GM12891 (cell line): ENCODE measurements at places on chromosomes 7 and 10.

DNA sequence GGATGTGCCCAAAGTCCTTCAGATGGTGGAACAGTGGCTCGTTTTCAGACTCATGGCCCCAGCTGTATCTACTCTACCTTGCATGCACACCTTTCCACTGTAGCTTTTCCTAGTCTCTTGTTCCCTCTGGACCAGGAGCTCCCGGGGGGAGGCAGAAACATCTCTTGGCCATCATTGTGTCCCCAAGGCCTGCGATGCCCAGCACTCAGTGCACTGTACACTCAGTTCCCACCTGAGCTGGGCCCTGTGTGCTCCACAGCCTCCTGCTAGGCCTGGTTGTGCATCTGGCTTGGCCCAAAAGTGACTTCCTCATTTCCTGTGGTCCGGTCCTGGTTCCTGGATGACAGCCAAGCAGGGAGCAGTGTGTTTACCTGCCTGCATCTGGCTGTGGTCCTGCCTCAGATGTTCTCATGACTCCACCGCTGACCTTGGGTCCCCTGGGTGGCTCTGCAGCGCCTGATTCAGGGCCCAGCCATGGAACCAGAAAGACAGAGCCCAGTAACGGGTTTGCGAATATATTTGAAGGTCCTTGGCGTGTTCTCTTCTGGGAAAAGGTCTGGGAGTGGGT lies 9.9 kb upstream of the DOCK1 start:
- no peak for DNase-seq

- DNase-seq: no peak
Observed at GRCh38 chr10:65708057-65708456, 1217.8 kb upstream of the LRRTM3 start.

DNA sequence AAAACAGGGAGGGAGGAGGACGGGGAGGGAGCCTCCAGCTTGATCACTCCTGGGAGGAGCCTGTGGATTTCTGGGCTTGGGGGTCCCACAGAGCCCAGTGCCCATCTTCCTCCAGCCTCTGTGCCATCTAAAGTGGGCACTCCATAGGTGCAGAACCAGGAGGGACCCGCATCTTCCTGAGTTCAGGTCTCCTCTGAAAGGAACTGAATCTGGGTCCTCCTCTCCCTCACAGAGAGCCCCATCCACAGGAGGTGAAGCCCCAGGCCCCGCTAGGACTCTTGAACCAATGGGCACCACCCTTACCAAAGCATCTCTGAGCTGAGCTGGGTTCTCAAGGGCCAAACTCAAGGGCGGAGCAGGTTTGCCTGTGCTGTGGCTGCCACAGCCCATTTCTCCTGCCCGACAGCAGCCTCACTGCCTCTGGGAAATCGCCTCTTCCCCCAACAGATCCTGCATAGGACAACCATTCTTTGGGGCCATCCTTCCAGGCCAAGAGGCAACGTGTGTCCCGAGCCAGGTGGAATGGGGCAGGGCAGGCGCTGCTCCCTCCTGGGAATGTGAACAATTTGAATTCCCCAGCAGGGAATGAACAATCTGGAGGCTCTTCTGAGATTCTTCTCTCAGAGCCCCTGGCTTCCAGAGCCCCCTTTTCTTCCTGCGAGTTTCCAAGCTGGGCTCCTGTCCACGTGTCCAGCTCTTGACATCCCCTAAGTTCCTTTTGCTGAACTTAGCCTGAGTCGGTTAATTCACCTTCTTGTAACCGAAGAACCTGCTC lies 411.0 kb upstream of the FOXK1 start:
- DNase-seq: no peak

DNA sequence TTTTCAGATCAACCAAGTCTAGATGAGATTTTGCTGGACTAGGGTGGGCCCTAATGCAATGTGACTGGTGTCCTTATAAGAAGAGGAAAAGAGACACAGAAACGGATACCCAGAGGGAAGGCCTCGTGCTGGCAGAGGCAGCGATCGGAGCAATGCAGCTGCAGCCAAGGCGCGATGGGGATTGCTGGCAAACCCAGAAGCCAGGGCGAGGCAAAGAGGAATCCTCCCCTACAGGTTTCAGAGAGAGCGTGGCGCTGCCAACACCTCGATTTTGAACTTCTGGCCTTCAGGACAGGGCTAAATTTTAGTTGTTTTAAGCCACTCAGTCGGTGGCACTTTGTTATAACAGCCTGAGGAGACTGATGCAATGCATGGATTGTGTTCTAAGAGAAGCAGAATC lies 157.1 kb upstream of the RHEB start:
- DNase-seq: no peak

GRCh38 chr7:116518961-116519360 lies 5.9 kb upstream of the CAV1 start:
- no peak for DNase-seq

DNA sequence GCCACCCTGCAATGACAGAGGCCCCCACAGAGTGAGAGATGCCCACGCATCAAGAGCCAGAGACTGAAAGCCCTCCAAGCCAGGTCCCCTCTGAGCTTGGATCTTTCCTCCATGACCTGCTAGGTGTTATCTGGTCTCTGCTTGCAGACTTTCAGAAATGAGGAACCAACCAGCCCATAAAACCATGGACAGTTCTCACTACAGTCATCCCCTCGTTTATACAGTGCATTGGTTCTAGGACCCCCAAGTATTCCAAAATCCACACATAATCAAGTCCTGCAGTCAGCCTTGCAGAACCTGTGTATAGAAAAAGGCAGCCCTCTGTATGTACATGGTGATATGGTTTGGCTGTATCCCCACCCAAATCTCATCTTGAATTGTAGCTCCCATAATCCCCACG lies 23.1 kb downstream of the NPFFR1 start:
- no peak for DNase-seq

GRCh38 chr7:7349156-7349555 lies 166.8 kb downstream of the C1GALT1 start:
- no peak for DNase-seq

GRCh38 chr10:28681291-28681763 lies 4.0 kb downstream of the BAMBI start:
- DNase-seq: no peak

- DNase-seq: no peak
Observed at GRCh38 chr10:77482072-77482471, 155.5 kb downstream of the KCNMA1 start.

DNA sequence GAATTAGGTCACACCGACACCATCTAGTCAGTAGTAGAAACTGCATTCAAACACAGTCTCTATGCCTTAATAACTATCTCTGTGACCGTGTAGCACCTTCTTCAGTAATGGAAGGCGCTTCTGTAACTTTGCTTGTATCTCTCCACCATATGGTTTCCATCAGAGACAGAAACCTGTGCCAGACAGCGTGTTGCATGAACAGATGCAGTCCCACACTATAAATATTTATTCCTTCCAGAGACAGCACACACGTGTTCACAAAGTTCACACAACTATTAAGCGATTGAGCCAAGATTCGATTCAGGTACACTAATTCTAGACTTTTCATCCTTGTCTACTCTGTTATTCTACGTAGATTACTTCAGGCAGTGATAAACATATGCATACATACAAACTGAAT lies 873.9 kb upstream of the MBL2 start:
- DNase-seq: no peak

GRCh38 chr10:6565588-6565987 lies 14.5 kb downstream of the PRKCQ start:
- DNase-seq: no peak

DNA sequence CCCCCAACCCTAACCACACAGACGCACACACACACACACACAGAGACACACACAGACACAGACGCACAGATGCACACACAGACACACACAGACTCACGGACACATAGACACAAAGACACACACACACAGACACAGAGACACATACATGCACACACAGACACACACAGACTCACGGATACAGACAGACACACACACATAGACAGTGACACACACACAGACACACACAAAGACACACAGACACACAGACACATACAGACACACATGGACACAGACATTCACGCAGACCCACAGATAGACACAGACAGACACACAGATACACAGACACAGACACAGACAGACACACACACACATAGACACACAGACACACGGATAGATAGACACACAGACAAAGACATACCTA lies 2.1 kb downstream of the CALML5 start:
- no peak for DNase-seq

GRCh38 chr7:46485481-46486065 lies 564.5 kb upstream of the IGFBP3 start:
- DNase-seq: no peak

DNA sequence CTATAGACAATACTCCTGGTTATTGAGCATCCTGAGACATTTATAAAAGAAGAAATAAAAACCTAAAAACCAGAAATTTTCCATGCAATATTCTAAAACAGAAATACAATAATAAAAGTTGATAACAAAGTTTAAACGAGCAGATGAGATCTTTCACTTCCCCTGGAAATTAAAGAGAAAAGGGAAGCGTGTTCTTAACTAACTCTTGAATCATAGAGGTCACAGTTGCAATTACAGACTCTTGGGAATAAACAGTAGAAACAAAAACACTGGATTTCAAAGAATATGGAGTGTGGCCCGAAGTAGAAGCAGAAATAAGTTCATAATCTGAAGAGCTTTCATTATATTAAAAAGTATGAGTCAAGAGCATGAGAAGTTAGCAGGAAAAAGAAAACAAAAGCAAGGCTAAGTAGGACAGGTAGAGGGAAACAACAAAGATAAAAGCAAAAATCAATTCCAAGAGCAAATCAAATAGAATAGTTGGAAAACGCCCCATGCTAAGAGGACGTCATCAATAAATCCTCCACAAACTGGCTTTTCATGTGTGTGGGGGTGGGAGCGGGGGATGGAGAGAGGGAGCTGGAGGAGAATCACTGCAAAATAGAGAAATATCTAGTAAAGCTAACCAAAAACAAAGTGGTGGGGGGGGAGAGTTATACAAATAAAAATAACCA lies 55.2 kb upstream of the C10orf71 start:
- no peak for DNase-seq
